Dermis microvascular lymphatic vessel endothelial cell (primary cell): ENCODE measurements at places on chromosomes 5 and 9. TPM values are rescaled to one million over a fixed set of nuclear protein-coding genes. Genes with fewer than 3 reads are reported as not detected.

DNA sequence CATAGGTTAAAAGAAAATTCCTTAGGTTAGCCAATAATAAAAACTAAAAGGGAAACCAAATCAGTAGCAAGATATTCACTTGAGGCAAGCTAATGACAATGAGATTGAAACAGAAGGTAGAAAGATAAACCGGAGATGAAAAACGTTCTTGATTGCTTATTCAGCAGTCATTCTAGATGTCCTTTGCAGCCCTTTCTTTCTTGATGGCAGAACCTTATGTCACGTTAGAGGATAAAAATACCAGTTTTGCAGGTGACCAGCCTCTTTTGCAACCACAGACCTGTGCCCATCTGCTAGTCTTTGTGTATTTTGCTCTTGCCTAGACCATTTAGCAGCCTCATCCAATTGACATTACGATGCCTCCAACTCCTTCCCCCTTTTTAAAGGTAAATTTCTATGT lies 337.8 kb downstream of the DMAC1 start:
- no peak for DNase-seq

GRCh38 chr9:6356441-6356840 lies 28.3 kb downstream of the TPD52L3 start:
- DNase-seq, result no peak

- no peak for DNase-seq
Measured at GRCh38 chr5:67809589-67809988, 406.0 kb upstream of the PIK3R1 start.

DNA sequence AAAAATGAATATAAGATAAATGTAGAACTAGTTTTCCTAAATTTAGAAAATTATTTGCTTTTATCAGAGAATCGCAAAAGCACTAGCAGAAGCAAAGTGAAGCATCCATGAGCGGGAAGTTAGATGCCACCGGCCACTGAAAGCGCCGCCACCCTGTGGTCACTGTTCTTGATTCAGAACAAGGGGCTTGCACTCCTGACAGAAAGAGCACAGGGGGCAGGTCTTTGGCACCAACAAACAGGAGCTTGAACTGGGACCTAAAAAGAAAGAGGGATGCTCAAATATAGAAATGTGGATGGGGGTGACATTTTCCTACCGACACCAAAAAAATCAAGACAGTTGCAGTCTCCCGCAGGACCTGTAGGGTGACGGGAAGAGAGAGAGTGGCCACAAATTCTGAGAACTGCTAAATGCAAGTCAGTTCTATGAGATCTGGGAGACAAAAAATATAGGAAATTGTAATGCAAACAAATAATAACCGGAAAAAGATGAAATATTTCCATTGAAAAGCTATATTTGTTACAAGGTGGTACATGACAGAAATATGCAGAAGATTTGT lies 144.3 kb downstream of the CDH12 start:
- DNase-seq, result no peak

Gene RPL35
- 1,146 and 1,670 TPM in 2 replicates for total RNA-seq

Gene DBH
- not detected in 2 replicates for total RNA-seq

Gene BNC2
- 4.5 and 5.7 TPM in 2 replicates for total RNA-seq

- DNase-seq, result no peak
Measured at GRCh38 chr5:175344331-175345195, 99.4 kb downstream of the DRD1 start.

Gene TSSK1B
- not detected in 2 replicates for total RNA-seq

Gene KIF20A
- 22.4 and 52.5 TPM in 2 replicates for total RNA-seq

Gene ACTL7B
- not detected in 2 replicates for total RNA-seq

Gene PRDM9
- not detected in 2 replicates for total RNA-seq

DNA sequence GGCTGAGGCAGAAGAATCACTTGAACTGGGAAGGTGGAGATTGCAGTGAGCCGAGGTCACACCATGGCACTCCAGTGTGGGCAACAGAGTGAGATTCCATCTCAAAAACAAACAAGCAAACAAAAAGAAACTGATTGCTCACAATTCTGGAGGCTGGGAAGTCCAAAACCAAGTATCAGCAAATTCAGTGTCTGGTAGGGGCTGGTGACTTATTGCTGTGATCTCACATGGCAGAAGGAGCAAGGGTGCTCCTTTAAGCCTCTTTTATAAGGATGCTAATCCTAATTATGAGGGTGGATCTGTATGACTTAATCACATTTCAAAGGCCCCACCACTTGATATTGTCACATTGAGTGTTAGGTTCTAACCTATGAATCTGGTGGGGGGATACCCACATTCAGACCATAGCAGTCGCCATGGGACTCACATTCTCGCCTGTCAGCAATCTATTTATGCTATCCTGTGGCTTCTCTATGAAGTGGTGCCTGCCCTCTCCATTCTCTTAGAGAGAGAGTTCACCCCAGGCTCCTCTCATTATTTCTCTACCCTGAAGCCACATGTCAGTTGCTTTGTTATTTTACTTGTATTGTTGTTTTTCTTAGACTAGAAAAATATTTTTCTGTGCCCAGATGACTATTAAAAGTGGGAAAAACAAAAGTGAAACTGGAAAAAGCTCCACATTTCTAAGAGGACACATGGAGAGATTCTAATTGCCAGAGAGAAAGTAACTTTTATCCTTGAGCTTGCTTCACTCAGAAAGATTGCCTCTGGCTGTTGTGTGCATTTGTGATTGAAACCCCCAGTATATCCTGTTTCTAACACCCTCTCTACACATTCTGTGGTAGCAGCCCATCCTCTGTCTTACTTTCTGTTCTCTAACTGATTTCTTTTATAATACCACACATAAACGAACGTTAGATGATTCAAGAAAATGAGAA lies 18.8 kb upstream of the PRLR start:
- DNase-seq, result no peak

Gene SLC34A3
- not detected in 2 replicates for total RNA-seq

- no peak for DNase-seq
Measured at GRCh38 chr9:27749838-27750237, 176.6 kb upstream of the C9orf72 start.

- DNase-seq, result no peak
Measured at GRCh38 chr5:16391858-16392649, 73.5 kb downstream of the ZNF622 start.

DNA sequence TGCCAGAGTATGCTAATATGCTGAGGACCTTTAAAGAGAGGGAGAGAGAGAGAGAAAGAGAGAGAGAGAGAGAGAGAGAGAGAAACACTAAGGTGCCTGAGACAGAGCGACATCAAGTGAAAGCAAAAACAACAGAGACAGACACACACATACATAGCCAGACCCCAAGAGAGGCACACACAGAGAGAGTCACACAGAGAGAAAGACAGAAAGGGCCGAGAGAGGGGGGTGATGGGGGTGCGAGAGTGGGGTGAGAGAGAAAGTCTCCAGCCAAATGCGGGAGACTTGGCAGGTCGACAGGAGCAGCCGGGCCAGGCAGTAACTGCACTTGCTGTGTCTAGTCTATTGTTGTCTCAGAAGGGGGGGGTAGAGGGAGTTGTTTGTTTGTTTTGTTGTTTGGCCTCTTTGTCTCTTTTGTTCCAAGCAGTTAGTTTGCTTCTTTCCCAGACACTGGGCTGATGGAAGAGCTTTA lies 30.1 kb upstream of the NFIB start:
- no peak for DNase-seq

Gene LHX2
- total RNA-seq, result not detected in 2 replicates

GRCh38 chr5:149561848-149562247 lies 10.6 kb upstream of the CSNK1A1 start:
- no peak for DNase-seq

DNA sequence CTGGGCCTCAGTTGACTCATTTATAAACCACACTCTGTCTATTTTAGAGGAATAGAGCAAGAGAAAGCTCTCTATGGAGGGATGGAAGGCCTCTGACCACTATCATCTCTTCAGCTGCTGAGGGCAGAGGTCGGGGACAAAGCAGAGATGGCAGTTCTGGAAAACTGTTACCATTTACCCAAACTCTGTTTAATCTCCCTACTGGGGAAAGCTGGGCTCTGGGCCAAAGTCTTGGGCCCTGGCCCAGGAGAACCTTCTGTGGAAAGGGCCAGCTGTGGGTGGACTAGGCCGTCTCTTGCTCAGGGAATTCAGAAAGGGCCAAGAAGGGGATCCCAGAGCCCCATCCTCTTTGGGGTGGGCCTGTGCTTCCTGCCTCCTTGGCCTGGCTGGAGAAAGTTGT lies 100.0 kb downstream of the PSD2 start:
- no peak for DNase-seq

DNA sequence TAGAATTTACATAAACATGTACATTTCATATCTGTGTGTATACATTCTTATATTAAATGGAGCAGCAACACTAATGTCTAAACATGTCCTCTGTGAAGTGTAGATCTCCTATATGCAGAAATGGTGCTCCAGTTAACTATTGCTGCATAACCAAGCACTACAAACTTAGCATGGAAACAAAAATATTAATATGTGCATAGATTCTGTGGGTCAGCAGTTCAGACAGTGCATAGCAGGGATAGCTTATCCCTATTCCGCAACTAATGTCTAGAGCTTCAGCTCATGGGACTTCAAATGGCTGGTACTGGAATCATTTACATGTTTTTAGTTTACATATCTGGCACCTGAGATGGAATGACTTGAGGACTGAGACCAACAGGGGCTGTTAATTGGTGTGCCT lies 652.1 kb downstream of the TLE4 start:
- no peak for DNase-seq

Gene IL33
- 2.8 and 9.9 TPM in 2 replicates for total RNA-seq

DNA sequence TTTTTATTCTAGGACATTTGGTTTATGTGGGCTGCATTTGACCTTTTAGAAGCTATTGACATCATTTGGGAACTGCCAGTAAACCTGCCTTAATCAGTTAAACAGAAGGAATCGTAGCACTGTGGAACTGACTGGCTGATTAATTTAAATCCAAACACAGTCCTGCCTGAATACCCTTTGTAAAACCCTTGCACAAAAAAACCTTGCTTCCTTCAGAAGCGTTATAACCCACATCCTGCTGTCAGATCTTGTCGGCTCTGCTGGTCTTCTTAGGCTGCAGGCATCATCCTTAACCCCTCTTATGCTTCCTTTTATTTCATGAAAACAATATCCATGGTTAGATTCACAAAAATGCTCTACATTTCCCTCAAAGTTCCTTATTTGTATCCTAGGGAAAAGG lies 46.3 kb downstream of the PAM start:
- DNase-seq, result no peak

DNA sequence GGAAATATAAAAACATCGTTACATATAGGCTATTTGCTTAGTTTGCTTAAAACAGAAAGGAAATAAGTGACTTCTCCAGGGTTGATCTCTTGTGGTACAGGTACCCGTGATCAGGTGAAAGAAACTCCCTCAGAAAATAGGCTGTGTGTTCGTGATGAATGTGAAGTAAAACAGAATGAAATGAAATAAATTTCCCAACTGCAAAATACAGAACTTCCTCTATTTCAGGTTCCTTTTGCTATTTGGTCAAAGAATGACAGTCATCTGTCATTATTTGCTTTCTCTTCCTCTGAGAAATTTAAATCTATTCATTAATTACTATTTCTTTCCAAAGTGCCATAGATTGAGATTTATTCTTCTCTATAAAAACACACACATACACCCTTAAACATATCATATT lies 408.1 kb downstream of the FAM170A start:
- DNase-seq, result no peak

- peak; percentile 77 for DNase-seq
Measured at GRCh38 chr5:14447958-14448911, 133.4 kb upstream of the OTULINL start.

DNA sequence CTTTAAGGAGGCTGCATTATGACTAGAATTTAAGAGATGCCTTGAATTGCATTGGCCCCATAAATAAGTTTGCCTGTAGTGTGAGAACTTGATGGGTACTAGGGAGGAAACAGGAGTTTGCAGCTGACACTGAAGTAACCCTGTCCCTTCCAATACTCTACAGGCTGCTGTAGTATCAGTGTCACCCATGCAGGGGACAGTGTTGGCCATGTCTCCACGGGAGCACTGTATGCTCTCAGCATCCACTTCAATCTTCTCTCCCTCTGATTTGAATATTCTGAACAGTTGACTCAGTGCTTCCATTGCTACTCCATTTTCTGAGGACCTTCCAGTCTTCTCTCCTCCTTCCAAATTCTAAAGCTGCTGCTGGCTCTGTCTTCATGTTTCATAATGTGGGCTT lies 11.4 kb upstream of the IFNA14 start:
- DNase-seq, result no peak

DNA sequence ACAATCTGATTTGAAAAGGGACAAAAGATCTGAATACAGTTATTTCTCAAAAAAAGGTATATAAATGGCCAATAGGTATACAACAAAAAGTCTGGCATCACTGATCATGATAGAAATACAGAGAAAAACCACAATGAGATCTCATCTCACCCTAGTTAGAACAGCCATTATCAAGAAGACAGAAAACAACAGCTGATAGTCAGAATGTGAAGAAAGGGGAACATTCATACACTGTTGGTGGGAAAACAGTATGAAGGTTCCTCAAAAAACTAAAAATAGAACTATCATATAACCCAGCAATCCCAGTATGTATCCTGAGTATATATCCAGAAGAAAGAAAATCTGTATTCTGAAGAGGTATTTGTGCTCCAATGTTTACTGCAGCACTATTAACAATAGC lies 75.7 kb upstream of the OR2K2 start:
- no peak for DNase-seq

DNA sequence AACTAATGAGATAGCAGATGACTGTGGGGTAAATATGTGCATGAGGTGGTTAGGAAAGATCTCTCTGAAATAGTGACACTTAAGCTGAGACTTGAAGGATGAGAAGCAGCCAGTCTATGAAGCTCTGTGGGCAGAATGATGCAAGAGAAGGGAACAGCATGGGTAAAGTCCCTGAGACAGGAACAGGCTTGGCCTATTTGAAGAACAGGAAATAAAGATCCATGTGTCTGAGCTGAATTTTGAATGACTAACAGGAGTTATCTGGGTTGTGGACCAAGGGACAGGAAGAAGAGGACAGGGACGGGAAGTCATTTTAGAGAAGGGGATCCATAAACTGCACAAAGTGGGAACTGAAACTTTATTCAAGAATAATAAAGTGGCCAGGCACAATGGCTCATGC lies 25.6 kb upstream of the HMGCS1 start:
- no peak for DNase-seq

DNA sequence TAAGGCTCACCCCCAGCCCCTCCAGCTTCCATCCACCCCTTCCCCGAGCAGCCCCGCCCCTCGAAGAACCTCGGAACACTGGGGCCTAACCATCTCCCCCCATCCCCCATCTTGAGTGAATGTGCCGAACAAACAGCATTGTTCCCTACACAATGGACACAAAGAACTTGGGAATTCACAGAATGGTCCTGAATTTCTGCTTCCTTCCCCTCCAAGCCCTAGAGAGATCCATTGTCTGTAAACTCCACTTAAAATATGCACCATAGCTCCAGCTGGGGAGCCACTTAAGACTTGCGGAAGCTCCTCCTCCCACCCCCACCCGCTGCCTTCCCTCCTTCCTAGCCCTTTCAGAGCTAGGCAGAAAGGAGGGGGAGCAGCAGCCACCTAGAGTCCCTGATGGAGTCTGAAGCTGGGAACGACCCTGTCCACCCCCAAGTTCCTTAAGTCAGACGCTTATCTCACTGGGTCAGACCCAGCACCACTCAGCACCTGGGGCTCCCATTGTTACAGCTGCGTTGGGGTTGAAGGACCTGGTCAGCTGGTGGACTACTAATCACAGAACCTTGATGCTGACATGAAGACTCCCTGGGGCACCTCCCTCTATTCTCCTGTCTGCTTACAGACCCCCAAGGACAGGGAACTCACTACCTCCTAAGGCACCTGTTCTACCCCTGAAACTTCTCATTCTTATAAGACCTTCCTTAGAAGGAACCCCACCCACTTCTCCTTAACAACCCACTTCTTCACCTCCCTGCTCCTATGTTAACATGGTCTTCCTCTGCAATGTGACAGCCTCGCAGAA lies 61.4 kb downstream of the PCDH1 start:
- peak; percentile 70 for DNase-seq

Gene TPPP
- total RNA-seq, result 0.13 TPM in 2 replicates
